CD4-positive, alpha-beta T cell (primary cell): ENCODE measurements at places on chromosomes 11 and 22. TPM values are rescaled to one million over a fixed set of nuclear protein-coding genes. Genes with fewer than 3 reads are reported as not detected.

AQP11 gene
- not detected for total RNA-seq

PIH1D2 gene
- not detected for total RNA-seq

MYO18B gene
- 0.11 TPM for total RNA-seq

PKNOX2 gene
- total RNA-seq: not detected

TSGA10IP gene
- not detected for total RNA-seq

TCN2 gene
- total RNA-seq: 0.53 TPM

GRIK4 gene
- total RNA-seq: not detected

TPCN2 gene
- total RNA-seq: 10.2 TPM

IFITM10 gene
- 1.7 TPM for total RNA-seq

DRICH1 gene
- total RNA-seq: 1.7 TPM

SCN3B gene
- not detected for total RNA-seq

CDKN1C gene
- 1.9 TPM for total RNA-seq

RTN4R gene
- total RNA-seq: 0.36 TPM

GDPD4 gene
- not detected for total RNA-seq

TTLL12 gene
- total RNA-seq: 6.6 TPM

KCNJ4 gene
- total RNA-seq: not detected

RAB38 gene
- 0.28 TPM for total RNA-seq

SLC43A3 gene
- 6.9 TPM for total RNA-seq

TBCEL gene
- 19.4 TPM for total RNA-seq

TEX54 gene
- not detected for total RNA-seq

MB gene
- not detected for total RNA-seq

OR52B2 gene
- not detected for total RNA-seq

SYT12 gene
- total RNA-seq: not detected

KRTAP5-4 gene
- not detected for total RNA-seq

FGF4 gene
- not detected for total RNA-seq

IFTAP gene
- total RNA-seq: 1.9 TPM

OTOG gene
- total RNA-seq: not detected

FOLR1 gene
- total RNA-seq: not detected

IL17REL gene
- total RNA-seq: not detected

SHANK3 gene
- total RNA-seq: not detected

PKP3 gene
- total RNA-seq: 0.60 TPM

SLC7A4 gene
- total RNA-seq: not detected

OR51B2 gene
- not detected for total RNA-seq

CARD16 gene
- total RNA-seq: 22.4 TPM

OR8I2 gene
- not detected for total RNA-seq

FADS3 gene
- 6.9 TPM for total RNA-seq

RAB3IL1 gene
- not detected for total RNA-seq

SLC17A6 gene
- total RNA-seq: not detected

TSSC4 gene
- 47.5 TPM for total RNA-seq

VSIG2 gene
- not detected for total RNA-seq

ACTN3 gene
- 0.22 TPM for total RNA-seq

DDX25 gene
- not detected for total RNA-seq

UBQLN3 gene
- total RNA-seq: 0.08 TPM

OLFML1 gene
- not detected for total RNA-seq

MGAT3 gene
- total RNA-seq: not detected

SCN4B gene
- total RNA-seq: not detected

OR51E1 gene
- not detected for total RNA-seq

FADD gene
- 16.5 TPM for total RNA-seq

STX5 gene
- 93.1 TPM for total RNA-seq

TBX10 gene
- not detected for total RNA-seq

MRGPRF gene
- total RNA-seq: not detected

GAL3ST1 gene
- not detected for total RNA-seq

GGTLC3 gene
- total RNA-seq: 0.58 TPM

VPREB1 gene
- total RNA-seq: not detected

PGR gene
- not detected for total RNA-seq

SERPIND1 gene
- not detected for total RNA-seq

SIPA1 gene
- total RNA-seq: 272 TPM

PGM2L1 gene
- 11.8 TPM for total RNA-seq

CABP4 gene
- total RNA-seq: 7.5 TPM
